Left cardiac atrium (tissue), 4 donors: ENCODE measurements at places on chromosomes 1 and 21. TPM values are rescaled to one million over a fixed set of nuclear protein-coding genes. Genes with fewer than 3 reads are reported as not detected.

DNA sequence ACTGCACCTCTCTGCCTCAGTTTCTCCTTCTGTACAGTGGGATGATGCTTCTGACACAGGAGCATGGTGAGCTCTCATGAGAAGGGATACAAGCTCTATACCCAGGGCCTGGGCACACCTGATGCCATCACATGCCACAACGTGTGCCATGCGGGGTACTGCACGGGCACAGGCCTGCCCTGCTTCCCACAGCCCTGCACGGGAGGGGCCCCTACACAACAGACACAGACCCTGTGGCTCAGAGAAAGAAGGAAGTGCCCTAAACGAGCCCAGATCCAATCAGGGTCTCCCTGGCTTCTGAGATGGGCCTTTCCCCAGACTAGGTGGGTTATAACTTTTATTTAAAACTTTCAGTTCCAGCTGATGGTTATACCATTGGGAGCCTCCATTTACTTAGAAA, 24.6 kb downstream of the C2CD2 start:
- no peak for DNase-seq

The PLA2G5 gene
- total RNA-seq = 84.9 TPM

The NBPF4 gene
- not detected for total RNA-seq

- no peak for DNase-seq
These were observed 104.6 kb downstream of the CACNA1E start for GRCh38 chr1:181587870-181588438.

DNA sequence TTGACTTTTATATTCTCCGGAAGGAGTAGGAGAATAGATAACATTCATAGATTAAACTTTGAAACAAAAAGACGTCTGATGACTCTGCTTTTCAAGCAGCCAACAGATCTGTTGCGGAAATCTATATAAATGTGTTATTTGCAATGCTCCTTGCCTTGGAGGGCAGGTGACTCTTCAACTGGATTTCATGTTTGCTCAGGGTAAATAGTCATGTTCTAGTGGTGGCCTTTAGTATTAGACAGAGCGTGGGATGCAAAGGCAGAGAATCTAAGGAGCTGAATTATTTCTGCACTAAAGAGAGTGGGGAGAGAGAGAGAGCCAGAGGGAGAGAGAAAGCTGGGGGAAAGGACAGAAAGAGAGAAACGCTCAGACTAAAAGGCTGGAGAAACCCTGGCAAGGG, 454.3 kb downstream of the AJAP1 start:
- no peak for DNase-seq

The EVI5 gene
- total RNA-seq = 24.8 TPM

DNA sequence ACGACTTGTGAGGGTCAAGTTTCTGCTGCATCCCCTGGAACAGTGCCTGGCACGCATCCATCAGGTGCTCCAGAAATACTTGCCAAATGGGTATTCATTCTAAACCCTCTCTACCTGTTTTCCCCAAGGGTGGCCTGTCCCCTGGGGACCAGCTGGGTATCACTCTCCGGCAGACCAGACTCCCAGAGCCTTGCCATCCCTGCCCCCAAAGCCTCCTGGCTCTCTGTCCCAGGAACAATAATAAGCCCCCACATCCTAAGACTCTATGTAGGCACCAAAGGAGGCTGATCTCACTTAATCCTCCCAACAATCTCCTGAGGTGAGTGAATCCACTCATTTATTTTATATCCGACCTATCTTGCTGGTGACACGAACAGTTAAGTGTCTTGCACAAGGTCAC, 96.7 kb downstream of the MRPL37 start:
- DNase-seq = no peak

DNA sequence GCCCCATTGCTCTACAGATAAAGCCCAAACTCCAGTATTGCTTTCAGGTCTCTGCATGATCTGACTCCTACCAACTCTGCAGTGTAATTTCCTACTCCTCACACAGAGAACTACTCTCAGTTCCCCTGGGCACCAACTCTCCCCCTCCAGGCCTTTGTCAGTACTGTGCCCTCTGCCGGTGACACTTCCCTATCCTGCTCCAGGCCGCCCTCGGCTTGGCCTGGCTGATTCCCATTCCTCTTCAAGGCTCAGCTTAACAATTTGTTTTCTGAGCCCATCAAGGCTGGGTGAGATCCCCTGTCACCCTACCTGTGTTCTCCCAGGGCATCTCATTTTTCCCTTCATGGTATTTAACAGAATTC, 2.6 kb downstream of the SLAMF8 start:
- peak; percentile 49 for DNase-seq

- DNase-seq = no peak
These were observed 163.3 kb downstream of the DHRS3 start for GRCh38 chr1:12454406-12455391.

The IRF6 gene
- 20.7 TPM for total RNA-seq

GRCh38 chr1:218454700-218455282, 109.7 kb downstream of the TGFB2 start:
- no peak for DNase-seq

The LGR6 gene
- total RNA-seq = 6.0 TPM

The CR1L gene
- total RNA-seq = not detected

GRCh38 chr1:88237058-88237457, 447.0 kb upstream of the PKN2 start:
- no peak for DNase-seq

GRCh38 chr1:236706183-236706582, 19.9 kb downstream of the ACTN2 start:
- no peak for DNase-seq

DNA sequence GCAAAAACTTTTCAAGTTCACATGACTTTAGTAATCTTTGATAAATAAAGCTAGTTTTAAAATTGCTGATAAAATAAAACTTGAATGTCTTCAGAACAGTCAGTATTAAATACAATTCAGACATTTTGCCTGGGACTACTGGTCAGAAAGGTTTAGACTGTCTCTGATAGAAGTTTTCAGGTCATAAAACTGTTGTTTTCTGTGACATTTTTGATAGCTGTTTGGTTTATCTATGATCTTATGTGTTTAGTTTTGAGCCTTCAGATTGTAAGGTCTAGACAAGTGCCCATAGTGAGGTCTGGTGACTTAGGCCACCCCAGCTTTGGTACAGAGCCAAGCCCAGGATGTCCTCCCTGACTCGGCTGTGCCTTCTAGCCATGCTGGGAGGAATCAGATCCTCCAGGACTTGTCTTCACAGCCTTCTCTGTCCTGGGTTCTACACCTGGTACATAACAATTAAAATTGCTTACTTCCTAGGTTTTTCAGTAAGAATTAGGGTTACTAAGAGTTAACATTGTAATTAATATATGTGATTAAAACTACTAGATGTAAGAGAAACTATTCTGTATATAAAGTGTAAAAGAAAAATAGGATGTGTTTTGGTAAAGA, 15.1 kb upstream of the DNAH14 start:
- no peak for DNase-seq

The TRNP1 gene
- 40.6 TPM for total RNA-seq

DNA sequence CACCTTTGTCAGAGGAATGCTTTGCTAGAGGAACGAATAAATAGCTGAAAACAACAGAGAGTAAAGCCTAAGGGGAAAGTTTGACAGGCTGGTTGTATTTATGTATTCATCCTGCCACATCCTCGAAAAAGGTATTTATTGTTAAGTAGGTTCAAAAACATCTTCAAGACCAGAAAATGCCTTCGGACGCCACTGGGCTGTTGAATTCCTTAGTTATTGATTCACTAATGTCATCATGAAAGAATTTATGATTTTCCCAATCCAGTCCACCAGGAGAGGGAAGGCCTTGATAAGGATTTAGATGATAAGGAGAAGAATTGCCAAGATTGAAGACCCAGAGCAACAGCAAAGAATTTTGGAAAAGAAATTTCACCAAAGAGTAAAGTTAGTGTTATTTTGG, 35.2 kb upstream of the MAB21L3 start:
- DNase-seq = no peak

GRCh38 chr1:101139821-101140718, 96.7 kb upstream of the S1PR1 start:
- DNase-seq = no peak

The A3GALT2 gene
- not detected for total RNA-seq

DNA sequence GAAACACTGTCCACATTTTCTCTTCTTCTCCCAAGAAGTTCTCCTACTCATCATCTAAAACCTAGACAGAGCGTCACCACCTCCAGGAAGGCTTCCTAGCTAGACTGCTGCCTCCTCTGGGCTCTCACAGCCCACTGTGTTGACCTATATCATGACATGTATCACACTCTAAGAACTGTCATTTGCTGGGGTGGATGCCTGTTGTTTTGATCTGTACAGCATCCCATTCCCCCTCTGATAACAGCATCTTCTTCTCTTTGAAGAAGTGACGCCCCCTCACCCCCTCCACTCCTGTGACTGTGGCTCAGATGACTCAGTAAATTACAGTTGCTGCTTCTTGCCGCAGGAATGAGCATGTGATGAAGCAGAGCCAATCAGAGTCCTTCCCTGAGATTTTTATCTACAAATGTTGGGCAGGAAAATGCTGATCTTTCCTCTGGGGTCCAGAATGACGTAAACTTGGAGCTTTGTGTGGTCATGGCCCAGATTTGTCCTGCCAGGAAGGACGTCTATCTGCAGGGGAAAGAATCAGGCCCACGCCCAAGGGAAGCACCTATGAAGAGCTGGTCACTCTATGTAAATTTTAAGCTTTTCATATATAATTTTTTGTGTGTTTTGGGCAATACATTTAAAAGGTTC, 28.0 kb upstream of the FOXO6 start:
- DNase-seq = no peak

DNA sequence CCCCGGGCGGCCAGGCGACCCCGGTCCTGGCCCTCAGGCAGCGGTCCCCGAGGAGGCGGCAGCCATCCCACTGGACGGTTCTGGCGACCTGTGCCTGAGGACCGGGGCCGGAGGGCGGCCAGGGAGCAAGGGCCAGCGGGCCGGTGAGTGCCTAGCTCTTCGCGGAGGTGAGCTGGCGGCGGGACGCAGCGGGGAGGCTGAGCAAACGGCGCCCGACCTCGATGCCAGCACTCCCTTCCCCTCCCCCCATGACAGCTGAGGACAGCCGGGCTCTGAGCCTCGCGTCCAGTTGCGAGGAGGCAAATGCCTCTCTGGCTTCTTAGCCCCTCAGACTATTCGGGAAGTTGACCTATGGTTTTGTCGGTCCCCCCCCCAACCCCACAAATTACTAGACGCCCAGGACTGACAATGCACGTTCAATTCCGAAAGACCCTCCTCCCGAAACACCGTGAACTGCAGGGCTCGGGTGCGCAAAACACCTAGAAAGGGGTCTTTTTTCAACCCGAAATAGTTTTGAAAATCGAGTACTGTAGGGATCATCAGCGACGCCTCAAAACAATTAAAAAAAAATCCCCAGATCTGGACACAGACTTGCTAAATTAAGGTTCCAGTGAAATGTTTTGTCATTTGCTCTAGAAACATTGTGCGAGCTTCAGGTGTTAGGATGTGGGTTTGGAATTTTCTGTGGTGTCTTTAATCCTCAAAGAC, 8.3 kb downstream of the CDKN2C start:
- peak; percentile 76 for DNase-seq

The MROH9 gene
- not detected for total RNA-seq

The SDC3 gene
- total RNA-seq = 39.3 TPM

The TEKT2 gene
- 0.27 TPM for total RNA-seq

The PDC gene
- total RNA-seq = not detected

GRCh38 chr1:226678251-226678650, 60.8 kb downstream of the ITPKB start:
- DNase-seq = no peak

The BMP8B gene
- 0.59 TPM for total RNA-seq

DNA sequence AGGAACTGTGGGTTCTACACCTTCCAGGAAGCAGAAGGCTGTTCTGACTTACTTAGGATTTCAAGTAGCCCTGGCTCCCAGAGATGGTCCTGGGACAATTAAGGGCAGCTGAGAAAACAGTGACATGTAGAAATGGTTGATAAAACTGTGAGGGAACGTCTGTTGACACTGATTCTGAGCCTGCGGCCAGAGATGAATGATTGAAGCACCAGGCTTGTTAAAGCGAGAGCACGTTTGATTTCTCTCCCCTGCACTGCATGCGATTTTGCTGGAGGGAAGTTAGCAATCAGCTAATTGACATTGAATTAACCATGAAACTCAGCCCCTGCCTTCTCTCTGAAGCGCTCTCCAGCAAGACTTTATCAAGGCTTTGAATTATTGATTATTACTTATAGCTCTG, 29.9 kb upstream of the POU3F1 start:
- no peak for DNase-seq

The CFHR1 gene
- total RNA-seq = 0.21 TPM

GRCh38 chr1:5297180-5297885, 642.9 kb downstream of the AJAP1 start:
- DNase-seq = peak; percentile 28

DNA sequence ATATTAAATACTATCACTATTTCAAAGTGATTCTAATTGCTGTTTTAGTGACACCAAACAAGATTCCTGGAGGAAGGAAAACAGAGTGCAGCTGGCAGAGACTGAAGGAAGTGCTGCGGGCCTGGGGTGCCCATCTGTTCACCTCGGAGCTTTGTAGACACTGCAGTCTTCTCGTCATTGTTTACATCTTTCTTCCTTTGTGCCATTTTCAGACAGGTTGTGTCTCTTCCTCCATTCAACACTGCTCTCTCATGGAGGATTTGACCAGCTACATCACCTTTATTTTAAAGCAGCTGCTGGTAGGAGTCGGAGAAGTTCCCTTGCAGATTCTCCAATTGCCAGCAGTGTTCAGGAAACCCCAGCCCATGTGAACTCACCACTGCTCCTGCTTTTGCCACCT, 37.3 kb downstream of the ABCA4 start:
- no peak for DNase-seq
